ENCODE measurements at places on chromosomes 5 and 9.

GRCh38 chr9:105026451-105026850 is 98.5 kb upstream of the ABCA1 start:
- no peak for DNase-seq

DNA sequence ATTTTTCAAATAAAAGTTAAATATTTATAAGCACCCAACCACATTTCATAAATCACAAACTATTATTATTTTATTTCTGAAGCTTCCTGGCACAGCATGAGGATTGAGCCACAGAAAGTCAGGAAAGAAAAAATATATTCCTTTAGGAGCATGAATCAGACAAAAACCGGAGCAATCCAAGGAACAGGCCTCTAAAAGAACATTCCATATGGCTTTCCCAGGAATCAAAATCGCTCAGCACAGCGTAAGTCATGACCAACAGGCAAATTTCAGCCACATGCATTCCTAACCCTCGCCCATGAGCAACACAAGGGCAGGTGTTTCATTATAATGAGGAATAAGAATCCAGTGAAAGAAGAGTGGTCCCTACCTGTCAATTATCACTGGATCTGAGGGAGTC is 26.7 kb downstream of the EBF1 start:
- no peak for DNase-seq

- no peak for DNase-seq
Measured at GRCh38 chr9:108057421-108058134, 568.0 kb upstream of the KLF4 start.

- DNase-seq: no peak
Measured at GRCh38 chr5:4551034-4551433, 589.1 kb upstream of the ADAMTS16 start.

DNA sequence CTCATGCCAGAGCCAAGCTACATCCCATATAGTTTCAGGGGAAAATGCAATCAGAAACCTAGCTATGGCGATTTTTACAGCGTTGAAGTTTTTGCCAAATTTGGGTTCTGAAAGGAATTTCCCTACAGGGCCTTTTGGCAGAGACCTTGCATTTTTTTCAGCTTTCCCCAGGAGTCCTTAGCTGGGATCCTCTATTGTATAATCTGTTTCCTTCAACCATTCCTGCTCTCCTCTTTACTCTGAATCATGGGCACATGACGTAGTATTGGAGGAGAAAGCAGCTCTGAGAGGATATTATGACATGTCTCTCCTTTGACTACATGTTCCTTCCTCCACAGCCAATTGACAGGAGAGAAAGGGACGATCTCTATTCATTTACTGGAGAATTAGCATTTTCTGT is 118.5 kb upstream of the ERCC6L2 start:
- no peak for DNase-seq

GRCh38 chr5:64637837-64638443 is 52.4 kb upstream of the SHISAL2B start:
- no peak for DNase-seq

DNA sequence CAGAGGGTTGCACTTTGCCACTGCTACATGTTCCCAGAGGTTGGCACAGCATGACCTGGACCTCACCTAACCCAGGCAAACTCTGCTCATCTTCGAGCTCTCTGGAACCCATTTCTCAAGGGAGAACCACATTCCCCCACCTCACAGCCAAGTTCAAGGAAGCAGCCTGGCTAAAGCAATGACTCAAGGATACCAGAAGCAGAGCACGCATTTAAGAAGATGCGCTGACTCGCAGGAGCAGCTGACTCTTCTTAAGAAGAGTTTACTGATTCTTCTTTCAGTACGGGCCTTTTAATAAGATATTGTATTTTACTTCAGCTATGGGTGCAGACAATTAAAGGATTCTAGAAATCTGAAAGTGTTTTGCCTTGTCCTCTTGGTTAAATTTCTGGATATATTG is 4.1 kb upstream of the SEMA5A start:
- DNase-seq: no peak

DNA sequence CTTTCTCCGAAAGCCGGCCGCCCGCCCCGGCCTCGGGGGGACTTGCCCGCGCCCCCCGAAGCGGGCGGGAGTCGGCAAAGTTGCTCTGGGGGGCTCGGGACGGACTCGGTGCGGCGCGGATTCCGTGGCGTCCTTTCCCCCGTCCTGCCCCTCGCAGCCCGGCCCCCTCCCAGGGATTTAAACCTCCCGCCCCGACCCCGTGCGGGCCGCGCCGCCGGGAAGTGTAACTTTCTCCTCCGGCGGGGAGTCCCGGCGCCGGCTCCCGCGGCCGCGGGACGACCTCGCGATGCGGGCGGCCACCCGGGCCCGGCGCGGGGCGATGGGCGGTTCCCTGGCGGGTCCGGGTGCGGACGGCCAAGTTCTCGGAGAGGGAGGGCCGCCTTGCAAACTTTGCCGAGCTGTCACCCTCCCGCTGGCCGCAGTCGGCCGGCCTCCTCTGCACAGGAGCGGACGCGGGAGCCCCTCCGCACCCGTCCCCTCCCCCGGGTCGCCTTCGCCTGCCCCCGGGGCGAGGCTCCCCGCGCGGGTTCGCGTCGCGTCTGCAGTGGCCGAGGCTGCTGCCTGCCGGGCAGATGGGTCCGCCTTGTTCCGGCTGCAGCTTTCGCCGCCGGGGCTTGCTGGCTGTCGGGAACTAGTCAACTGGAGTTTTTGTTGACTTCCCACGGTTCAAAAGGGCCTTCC is 732 bp downstream of the PBX3 start:
- DNase-seq: peak; percentile 15

DNA sequence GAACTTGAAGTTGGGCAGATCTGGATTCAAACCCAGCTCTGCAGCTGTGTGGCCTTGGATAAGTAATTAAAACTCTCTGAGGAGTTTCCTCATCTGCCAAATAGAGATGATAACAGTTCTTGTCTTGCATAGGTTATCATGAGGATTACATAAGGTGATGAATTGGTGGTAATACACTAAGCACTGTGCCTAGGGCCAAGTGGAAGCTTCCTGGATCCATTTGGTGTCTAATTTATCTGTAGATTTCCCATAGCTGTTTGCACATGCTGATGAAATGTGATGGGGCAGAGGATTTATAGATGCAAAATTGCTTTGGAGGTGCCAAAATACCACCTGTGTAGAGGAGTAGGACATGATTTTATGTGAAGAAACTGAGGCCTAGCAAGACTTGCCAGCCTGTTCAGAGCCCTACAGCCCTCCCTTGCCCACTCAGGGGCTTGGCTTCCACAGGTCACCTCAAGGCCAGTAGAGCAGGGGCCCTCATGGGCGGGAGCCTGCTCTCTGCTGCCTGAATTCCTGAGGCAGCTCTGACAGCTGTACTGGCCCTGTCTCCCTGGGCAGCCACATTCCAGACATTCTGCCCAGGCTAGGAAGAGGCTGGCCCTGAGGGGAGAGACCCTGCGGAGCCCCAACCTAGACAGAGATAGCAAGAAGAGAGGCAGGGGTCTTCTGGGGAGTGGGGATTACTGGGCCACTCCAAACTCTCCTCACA is 5.9 kb upstream of the FAT2 start:
- no peak for DNase-seq

- no peak for DNase-seq
Measured at GRCh38 chr9:128689293-128689774, 312 bp downstream of the SET start.

GRCh38 chr9:35690614-35691333 is 1.0 kb upstream of the TPM2 start:
- no peak for DNase-seq

- DNase-seq: no peak
Measured at GRCh38 chr5:126918615-126918957, 111.8 kb downstream of the MARCHF3 start.

DNA sequence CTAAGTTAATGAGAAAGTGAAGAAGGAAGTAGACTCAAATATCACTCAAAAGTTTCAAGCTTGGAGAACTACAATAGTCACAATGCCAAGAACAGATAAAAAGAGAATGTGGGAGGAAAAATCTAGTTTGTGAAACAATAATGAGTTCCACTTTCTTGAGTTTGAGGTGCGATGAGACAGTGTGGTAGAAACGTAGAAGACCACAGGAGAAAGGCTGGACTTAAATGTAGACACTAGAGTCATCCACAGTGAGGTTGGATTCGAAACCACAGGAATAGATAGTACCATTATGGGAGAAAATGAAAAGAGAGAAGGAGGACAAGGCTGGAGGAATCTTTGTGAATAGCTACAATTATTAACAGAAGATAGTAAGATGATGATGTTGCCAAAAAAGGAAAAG is 141.1 kb upstream of the LRRTM2 start:
- no peak for DNase-seq

GRCh38 chr5:154242964-154243376 is 52.4 kb downstream of the GALNT10 start:
- DNase-seq: no peak

GRCh38 chr5:140005145-140005591 is 37.9 kb downstream of the NRG2 start:
- no peak for DNase-seq

DNA sequence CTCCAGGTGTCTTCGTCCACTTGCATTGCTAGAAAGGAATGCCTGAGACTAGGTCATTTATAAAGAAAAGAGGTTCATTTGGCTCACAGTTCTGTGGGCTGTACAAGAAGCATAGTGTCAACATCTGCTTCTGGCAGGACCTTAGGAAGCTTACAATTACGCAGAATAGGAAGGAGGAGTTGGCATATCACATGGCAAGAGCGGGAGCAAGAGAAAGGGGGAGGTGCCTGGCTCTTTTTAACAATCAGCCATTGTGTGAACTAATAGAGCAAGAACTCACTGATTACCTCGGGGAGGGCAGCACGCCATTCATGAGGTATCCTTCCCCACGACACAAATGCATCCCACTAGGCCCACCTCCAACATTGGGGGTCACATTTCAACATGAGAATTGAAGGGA is 134.4 kb upstream of the EFNA5 start:
- DNase-seq: no peak

DNA sequence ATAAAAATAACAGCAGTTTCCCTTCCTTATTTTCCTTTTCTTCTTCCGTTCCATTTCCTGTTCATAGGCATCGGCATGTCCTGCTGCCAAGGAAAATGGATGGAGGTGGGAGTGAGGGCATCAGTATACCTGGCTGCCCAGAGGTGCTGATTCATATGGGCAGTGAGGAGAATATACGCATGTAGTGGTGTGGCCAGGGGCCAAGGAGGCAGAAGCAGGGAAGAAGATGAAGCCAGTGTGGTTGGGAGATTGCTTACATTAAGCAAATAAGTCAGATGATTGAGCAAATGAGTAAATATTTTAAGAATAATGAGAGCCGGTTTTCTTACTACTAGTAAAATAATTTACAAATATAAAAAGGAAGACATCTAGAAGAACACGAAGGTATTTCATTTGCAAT is 344.9 kb upstream of the PAPPA start:
- no peak for DNase-seq

DNA sequence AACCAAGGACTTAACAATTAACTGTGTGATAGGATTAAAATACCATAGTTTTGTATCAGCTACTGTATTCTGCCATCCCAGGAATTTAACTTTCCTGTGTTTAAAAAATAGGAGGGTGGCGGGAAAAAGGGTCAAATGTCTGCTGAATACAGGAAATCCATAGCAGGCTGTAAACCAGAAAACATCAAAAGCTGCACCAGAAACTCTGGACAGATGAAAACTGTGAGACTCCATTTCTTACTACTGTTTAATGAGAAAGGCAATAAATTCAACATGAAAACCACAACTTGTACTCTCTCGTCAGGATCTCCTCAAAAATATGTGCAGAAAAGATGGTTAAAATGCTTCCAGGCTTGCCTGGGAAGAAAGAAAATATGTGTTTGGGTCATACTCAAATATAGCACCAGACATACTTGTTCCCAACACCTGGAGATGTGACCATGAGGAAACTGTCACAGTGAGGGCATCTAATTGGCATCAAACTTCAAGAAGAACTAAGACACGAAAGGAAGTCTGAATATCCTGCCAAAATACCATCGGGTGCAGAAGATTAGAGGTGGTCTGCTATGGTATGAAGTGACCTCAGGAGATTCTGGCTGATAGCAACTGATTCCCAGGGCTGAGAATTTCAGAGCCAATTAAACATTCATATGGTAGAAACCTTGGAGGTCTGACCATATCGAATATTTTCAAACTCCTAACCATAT is 164.7 kb upstream of the TARS1 start:
- DNase-seq: no peak

- no peak for DNase-seq
Measured at GRCh38 chr9:114272739-114273431, 50.0 kb upstream of the ORM1 start.

DNA sequence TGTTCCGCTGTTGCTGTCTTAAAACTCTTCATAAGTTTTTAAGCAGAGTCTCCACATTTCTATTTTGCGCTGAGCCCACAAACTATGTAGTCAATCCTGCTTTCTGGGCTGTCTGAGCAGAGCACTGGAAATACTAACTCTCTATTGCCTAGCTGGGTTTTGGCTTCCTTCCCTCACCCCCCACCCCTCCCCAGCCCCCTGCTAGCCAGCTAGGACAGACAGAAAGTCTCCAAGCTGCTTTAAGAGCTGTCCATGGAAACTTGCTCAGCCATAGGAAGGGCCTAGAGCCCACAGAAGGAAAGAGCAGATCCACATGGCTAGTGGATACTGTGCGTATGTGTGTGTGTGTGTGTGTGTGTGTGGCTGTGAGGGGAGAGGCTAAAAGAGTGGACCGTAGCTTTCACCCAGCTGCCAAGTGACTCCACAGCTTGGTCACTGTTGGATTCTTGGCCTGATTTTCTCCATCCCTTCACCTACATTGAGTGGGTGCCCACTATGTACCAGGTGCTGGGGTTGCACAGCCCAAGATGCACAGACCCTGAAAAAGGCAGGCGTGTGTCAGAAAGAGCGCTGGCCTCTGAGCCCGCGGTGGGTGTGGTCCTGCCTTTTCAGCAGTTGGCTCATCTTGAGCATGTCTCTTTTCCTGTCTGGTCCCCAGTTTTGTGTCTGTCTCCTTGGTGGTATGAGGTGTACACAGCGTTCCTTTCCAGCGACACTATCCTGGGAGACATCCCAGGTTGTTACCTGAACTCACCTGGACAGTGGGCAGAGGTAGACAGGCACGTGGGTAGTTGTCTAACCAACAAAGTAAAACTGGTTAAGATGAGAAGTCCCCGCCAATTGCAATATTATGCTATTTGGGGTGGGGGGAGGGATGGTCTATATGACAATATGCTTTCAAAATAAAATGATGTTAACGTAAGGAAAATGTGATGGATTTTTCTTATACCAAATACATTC is 5.4 kb upstream of the NKX2-5 start:
- DNase-seq: no peak

GRCh38 chr9:9625248-9625647 is 987.6 kb downstream of the PTPRD start:
- no peak for DNase-seq

- no peak for DNase-seq
Measured at GRCh38 chr9:119284118-119284517, 85.1 kb downstream of the BRINP1 start.

- no peak for DNase-seq
Measured at GRCh38 chr5:43256261-43256966, 56.8 kb downstream of the HMGCS1 start.

DNA sequence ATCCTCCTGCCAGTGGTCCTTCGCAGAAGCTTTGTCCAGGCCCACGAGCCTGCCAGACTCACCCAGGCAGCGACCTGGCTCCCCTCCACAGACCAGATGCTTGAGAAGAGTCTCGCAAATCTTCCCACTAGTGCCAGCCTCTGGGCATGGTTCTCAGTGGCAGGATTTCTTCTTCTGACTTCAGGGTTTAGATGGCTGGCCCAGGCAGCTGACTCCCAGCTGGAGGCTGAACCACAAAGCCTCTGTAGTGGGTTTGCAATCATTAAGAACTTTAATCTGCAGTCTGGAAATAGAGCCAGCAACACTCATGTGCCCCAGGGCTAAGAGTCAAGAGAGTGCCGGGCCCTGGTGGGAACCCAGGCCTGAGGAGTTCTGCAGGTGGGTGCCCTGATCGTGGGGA is 90.6 kb upstream of the ICE1 start:
- DNase-seq: no peak
